ENCODE measurements at places on chromosomes 3 and 15. TPM values are rescaled to one million over a fixed set of nuclear protein-coding genes. Genes with fewer than 3 reads are reported as not detected.

The CPNE4 gene
- not detected for total RNA-seq

The MRPS11 gene
- total RNA-seq: 43.3 TPM

GRCh38 chr3:179513862-179514261, 48.9 kb upstream of the ACTL6A start:
- no peak for DNase-seq
- no peaks in the 10 kb centered on the region for H3K27me3 ChIP-seq
- no peak overlapping the region for H3K4me3 ChIP-seq
- no peak overlapping the region for H3K27ac ChIP-seq

- peak; percentile 33 for DNase-seq
- peak overlapping the region; percentile 67 for H3K27ac ChIP-seq
- H3K4me3 ChIP-seq: no peak overlapping the region
- no peaks in the 10 kb centered on the region for H3K36me3 ChIP-seq
- no peaks in the 10 kb centered on the region for H3K27me3 ChIP-seq
- peaks cover 17% of the 10 kb centered on the region for H3K4me1 ChIP-seq
Measured at GRCh38 chr3:188940573-188940932, 231.2 kb upstream of the TPRG1 start.

- no peak overlapping the region for H3K4me3 ChIP-seq
- H3K4me1 ChIP-seq: no peaks in the 10 kb centered on the region
- no peaks in the 10 kb centered on the region for H3K36me3 ChIP-seq
- DNase-seq: no peak
- no peaks in the 10 kb centered on the region for H3K27me3 ChIP-seq
Measured at GRCh38 chr3:1355691-1356090, 262.9 kb downstream of the CNTN6 start.

- no peaks in the 10 kb centered on the region for H3K36me3 ChIP-seq
- peaks cover 29% of the 10 kb centered on the region for H3K4me1 ChIP-seq
- H3K27me3 ChIP-seq: no peaks in the 10 kb centered on the region
Measured at GRCh38 chr15:73082812-73083211, 30.5 kb downstream of the NEO1 start.

DNA sequence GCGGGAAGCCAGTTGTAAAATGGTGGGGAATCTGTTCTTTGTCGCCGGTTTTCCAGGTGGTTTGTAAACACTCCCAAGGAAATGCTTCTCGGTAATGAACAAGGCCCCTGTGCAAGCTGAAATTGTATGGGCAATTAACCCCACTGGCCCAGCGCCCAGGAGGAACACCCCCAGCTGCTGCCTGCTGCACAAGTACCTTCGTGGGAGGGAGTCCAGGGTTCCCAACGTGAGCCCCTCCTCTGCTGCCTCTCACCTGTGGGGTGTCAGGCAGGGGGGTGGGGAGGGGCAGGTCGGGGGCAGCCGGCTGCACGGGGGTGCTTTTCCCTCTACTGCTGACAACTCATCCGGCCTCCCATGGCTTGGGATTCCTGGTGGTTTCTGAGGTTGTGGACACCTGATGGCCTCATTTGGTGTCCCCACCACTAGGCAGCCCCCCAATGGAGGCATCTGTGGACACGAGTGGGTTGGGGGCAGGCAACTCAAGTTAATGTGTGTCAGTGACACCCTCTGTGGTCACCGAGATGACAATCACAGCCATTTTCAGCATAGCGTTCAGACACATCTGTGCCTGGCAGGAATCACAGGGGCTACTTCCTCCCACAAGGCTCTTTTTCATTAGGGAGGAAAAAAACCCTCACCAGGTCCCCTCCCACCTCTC, 35.6 kb upstream of the PRR23E start:
- no peaks in the 10 kb centered on the region for H3K36me3 ChIP-seq
- no peaks in the 10 kb centered on the region for H3K4me1 ChIP-seq

DNA sequence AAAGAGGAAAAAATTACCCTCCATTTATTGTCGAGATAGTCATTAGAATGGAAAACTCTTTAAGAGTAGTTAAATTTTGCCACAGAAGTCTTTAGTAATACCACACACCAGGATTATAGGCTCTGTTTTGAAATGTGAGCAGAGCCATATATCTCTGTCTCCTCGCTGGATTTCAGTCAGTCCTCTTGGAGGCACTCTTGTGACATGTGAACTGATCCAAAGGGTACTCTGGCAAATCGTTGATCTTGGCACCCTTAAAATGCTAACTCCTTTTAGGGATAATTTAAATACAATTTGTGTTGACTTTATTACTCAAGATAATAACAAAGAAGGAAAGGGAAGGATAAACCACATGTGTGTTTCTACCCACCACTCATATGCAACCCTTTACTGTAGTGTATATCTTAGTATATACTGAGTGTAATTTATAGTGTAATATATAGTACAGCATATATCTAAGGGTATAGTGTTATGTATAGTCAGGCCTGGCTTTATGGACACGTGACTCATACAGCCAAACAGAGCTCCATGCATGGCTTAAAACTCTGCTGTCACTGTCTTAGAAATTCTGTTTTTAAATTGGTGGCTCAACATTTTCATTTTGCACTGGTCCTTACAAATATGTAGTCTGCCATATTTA, 12.3 kb upstream of the KPNA4 start:
- peaks cover 21% of the 10 kb centered on the region for H3K4me1 ChIP-seq
- DNase-seq: no peak
- H3K36me3 ChIP-seq: no peaks in the 10 kb centered on the region
- H3K27me3 ChIP-seq: no peaks in the 10 kb centered on the region
- no peak overlapping the region for H3K4me3 ChIP-seq
- H3K27ac ChIP-seq: peak overlapping the region; percentile 77

DNA sequence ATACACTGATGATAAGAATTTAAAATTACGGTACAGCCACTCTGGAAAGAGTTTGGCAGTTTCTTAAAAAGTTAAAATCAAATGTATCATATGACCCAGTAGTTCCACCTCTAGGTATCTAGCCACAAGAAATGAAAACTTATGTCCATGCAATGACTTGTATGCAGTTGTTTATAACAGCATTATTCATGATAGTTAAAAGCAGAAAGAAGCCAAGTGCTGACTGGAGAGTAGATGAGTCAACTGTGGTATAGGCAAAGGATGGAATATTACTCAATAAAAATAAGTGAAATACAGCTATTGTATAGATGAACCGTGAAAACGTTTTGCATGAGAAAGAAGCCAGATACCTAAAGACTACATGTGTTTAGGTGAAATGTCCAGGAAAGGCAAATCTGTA, 14.8 kb downstream of the GPR87 start:
- H3K27ac ChIP-seq: no peak overlapping the region
- H3K4me1 ChIP-seq: no peaks in the 10 kb centered on the region
- H3K27me3 ChIP-seq: no peaks in the 10 kb centered on the region
- DNase-seq: no peak
- H3K36me3 ChIP-seq: no peaks in the 10 kb centered on the region
- no peak overlapping the region for H3K4me3 ChIP-seq

GRCh38 chr15:33161209-33161608, 33.3 kb downstream of the FMN1 start:
- no peaks in the 10 kb centered on the region for H3K27me3 ChIP-seq
- no peak overlapping the region for H3K4me3 ChIP-seq
- H3K36me3 ChIP-seq: no peaks in the 10 kb centered on the region
- DNase-seq: no peak
- H3K4me1 ChIP-seq: peaks cover 12% of the 10 kb centered on the region
- no peak overlapping the region for H3K27ac ChIP-seq

DNA sequence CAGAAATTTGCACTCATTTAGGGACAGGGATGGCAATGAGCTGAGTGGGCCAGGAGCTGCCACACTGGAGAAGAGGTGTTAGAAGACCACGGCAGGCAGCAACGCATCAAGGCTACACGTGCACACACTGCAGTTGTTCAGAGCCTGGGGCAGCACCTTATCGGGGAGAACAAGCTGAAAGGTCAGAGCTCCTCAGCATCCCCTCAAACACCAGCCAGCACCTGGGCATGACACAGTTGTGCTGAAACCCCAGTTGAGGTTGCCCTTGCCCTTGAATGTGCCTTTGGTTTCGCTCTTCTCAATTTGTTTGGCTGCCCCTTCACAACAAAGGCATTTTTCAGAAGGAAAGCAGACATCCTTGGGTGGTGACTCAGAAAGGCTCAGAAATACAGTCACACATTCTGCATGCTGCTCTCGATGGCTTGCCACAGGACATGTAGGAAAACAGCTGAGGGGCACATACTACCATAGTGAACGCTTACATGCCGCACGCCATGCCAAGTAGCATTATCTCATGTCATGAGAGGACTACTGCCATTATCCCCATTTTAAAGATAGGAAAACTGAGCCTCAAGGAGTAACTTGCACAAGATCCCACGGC, 57.6 kb downstream of the ST8SIA2 start:
- H3K4me3 ChIP-seq: no peak overlapping the region
- no peaks in the 10 kb centered on the region for H3K27me3 ChIP-seq
- no peaks in the 10 kb centered on the region for H3K36me3 ChIP-seq
- no peak for DNase-seq
- H3K27ac ChIP-seq: no peak overlapping the region

DNA sequence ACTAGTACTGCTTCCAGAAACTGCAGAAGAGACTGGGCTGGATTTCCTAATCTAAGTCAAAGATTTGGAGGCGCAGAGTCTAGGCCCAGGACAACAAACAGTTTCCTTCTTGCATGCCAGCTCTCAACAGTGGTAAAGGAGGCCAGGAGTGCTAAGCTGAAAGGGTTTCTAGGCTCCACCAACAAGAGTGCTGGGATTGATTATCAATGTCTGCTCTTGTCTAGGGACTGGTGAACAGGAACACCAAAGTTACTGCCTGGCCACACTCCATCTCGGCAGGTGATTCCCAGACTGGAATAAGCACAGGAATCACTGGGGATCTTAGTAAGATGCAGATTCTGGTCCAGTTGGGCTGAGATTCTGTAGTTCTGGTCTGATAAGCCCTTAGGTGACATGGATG, 22.8 kb upstream of the FGD5 start:
- H3K27ac ChIP-seq: no peak overlapping the region
- H3K4me1 ChIP-seq: peaks cover 4% of the 10 kb centered on the region
- H3K36me3 ChIP-seq: no peaks in the 10 kb centered on the region
- DNase-seq: no peak

DNA sequence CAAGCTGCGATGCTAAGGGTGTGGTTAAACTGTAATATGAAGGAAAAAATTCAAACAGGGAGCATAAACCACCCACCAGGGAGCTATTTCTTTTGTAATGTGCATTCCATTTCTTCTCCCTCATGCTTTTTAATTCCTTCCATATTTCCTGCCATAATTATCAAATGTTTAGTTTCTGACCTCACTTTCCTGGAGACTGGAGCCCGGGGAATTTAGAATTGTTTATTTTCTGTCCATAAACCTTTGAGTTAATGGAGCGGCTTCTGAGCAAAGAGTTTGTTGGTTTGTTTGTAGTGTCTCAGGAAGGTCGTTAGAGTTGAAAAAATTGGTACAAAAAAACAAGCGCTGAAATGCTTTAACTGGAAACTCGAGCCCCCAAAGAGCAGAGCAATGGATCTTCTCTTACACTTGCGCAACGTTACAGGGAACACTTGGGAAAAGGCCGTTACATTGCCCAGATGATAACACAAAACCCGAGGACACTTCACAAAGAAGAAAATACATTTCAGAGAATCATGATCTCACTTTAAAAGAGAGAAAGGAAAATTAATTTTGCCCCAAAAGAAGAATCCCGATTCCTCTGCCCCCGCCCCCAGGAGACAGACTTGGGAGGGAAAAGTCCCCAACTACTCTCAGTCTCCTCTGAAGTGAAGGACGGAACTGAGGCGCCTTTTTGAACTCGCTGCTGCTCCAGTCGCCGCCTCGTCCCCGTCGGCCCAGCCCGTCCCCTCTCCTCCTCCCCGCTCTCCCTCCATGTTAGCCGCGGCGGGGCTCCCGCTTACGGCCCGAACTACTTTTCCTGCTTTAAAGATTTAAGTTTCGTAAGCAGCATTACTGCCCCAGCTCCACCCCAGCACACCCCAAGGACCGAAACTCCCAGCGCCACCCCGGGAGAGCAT, 842 bp downstream of the FSTL1 start:
- peaks cover 12% of the 10 kb centered on the region for H3K4me1 ChIP-seq
- no peaks in the 10 kb centered on the region for H3K36me3 ChIP-seq
- H3K27ac ChIP-seq: peak overlapping the region; percentile 67

GRCh38 chr15:78054966-78055365, 22.5 kb downstream of the TBC1D2B start:
- no peak for DNase-seq
- no peak overlapping the region for H3K27ac ChIP-seq
- no peak overlapping the region for H3K4me3 ChIP-seq
- H3K36me3 ChIP-seq: no peaks in the 10 kb centered on the region
- peaks cover 46% of the 10 kb centered on the region for H3K4me1 ChIP-seq

- H3K4me1 ChIP-seq: peaks cover 29% of the 10 kb centered on the region
- H3K4me3 ChIP-seq: peak overlapping the region; percentile 92
- no peaks in the 10 kb centered on the region for H3K27me3 ChIP-seq
Measured at GRCh38 chr15:38254051-38254883, 1.6 kb downstream of the SPRED1 start.

Data from gastrocnemius medialis (tissue), 4 donors.